Activated T-cell treated with anti-CD3 and anti-CD28 coated beads, Interleukin-2, amount 50 U/mL, for 72 hours (primary cell): ENCODE measurements at places on chromosomes 12 and 14. TPM values are rescaled to one million over a fixed set of nuclear protein-coding genes. Genes with fewer than 3 reads are reported as not detected.

The SMIM41 gene
- not detected for total RNA-seq

The ACTR6 gene
- total RNA-seq, result 37.1 TPM

The PTPRR gene
- total RNA-seq, result not detected

The BATF gene
- 185 TPM for total RNA-seq

The IFNG-AS1 gene
- not detected for total RNA-seq

The CIROP gene
- not detected for total RNA-seq

The CDKN3 gene
- total RNA-seq, result 92.0 TPM
